ENCODE measurements at places on chromosomes 1 and 21.

DNA sequence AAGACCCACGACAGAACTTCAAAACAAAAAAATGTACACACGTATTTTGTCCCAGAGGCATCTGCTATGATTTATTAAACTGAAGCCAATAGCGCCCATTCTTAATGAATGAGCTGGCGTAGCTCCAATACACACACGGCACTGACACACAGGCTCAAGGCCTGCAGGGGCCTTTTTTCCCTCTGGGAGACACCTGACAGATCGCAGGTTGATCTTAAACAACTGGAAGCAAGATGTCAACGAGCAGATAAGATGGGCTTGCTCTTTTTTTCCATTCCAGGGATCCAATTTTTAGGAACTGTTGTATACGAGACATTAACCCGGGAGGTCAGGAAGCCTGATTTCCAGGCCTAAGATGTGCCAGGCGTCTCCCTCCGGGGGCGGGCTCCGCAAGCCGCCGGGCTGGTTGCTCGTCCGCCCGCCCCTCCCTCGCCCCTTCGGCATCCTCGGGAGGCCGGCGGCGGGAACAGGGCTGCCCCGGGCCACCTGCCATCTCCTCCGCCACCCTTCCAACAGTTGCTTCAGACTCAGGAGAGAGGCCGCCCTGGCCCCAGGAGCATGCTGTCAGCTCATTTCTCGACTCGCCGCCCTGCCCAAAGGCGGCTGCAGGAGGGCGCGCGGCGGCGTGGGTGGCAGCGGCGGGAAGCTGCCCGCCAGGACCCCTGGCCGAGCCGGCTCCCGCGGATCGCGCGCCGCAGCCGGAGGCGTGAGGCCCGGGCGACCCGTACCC lies 735 bp downstream of the TTC13 start:
- DNase-seq: no peak

DNA sequence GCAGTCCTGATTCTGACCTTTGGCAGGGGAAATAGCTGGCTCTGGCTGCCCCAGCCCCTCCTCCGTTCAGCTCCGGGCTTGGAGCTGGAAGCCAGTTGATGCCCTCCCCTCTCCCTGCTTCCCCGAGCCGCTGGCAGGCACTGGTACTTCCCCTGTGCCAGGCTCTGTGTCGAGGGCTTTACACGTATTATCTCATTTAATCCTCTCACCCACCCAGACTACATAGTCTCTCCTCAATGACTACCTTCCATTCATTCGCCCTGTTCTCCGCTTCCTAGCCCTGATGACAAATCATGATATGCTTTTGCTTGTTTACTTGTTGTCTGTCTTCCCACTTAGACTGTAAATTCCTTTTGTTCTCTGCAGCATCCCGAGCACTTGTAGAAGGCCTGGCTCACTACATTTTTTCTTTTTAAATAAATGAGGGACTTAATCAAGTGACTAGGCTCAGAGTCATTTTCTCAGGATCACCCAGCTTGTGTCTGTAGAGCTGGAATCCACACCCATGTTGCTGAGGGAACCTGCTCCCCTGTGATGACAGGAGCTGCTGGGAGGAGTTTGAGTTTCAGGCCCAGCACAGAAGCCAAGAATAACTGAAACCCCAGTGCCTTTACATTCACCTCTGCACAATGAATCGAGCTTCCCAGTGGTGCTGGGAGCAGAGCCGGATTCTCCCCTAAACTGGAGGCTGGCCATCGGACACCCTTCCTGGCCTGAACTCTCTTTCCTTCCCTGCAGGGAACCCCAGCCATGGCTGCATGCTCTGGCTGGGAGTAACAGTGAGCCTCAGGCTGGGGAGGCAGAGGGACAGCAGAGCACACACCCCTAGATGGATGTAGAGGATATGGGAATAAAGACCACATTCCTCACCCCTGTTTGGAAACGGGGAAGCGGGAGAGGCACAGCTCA lies 58.3 kb downstream of the UBIAD1 start:
- no peak for DNase-seq

GRCh38 chr1:64343823-64344190 lies 126.1 kb upstream of the CACHD1 start:
- DNase-seq: no peak

GRCh38 chr1:55141295-55141893 lies 73.8 kb downstream of the USP24 start:
- DNase-seq: no peak

GRCh38 chr1:19485362-19486187 lies at the start of gene CAPZB:
Gene CAPZB (minus strand): TSS chr1:19485539. CDS start chr1:19485438, 101 bp downstream.
- DNase-seq: peak; percentile 93

GRCh38 chr1:95233319-95233736 lies 682 bp upstream of the RWDD3 start:
- no peak for DNase-seq

DNA sequence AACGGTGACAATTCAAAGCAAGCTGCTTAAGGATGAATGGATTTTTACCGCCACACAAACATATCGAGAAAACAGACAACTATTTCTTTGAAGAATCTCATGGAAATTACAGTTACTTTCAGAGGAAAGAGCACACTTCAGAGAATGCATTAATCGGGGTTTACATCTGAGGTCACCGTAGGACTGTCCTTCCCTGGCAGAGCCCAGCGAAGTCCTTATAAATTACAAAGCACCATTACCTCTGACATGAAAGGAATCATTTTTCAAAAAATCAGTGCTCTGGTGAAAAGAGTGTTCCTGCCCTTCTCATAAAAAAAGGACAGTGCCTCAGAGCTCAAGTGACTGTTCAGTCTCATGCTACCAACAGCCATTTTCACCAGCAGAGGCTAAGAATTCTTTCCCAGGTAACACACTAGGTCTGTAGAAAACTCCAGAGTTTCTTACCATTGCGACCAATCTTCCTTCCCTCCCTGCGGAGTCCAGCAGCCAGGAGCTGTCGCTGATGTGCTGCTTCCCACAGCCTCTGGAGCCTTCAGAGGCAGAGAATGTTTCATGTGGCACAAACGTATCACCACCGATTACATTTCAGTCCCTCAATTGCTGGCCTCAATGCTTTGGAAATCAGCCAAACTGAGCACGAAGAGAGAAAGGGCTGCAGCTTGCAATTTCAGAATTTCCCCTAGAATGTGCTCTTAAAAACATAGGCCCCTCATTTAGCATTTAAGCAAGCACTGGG lies 75.4 kb downstream of the PLD5 start:
- DNase-seq: no peak

- no peak for DNase-seq
Measured at GRCh38 chr1:172531412-172532182, 1.4 kb upstream of the SUCO start.

DNA sequence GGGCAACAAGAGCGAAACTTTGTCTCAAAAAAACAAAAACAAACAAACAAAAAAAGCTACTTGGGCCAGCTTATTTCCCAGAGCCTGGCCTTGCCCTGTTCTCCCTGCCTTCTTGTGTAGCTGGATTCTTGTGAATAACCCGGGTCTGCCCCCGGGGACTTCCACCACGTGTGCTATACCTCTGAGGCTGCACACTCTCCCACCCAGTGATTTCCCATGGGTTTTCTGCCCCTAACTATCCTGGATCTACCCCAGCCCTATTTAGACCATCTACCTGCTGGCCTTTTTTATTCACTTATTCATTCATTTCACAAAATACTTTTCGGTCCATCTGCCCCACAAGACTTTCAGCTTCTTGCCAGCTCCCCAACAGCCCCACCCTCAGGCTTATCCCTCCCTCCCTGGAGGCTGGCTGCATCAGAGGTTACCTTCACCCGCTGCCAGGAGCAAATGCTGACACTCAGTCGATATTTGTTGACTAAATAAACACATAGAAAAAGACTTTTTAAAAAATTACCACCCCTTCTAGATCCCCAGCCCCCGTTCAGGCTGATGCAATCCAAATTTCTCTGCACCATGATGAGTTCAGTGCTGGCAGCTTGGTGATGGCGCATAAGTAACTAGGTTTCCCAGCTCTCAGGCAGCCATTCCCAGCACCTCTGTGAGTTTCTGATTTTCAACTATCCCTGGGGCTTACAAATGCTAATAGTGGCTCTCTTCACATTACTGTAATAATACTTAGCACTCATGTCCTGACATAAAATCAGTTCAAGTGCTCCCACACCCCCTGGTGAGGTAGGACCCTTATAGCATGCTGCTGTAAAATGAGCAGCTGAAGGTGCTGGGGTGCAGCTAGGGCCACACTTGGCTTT lies 30.7 kb upstream of the TARBP1 start:
- no peak for DNase-seq

GRCh38 chr1:53331446-53332185 lies 3.7 kb upstream of the LRP8 start:
- no peak for DNase-seq

DNA sequence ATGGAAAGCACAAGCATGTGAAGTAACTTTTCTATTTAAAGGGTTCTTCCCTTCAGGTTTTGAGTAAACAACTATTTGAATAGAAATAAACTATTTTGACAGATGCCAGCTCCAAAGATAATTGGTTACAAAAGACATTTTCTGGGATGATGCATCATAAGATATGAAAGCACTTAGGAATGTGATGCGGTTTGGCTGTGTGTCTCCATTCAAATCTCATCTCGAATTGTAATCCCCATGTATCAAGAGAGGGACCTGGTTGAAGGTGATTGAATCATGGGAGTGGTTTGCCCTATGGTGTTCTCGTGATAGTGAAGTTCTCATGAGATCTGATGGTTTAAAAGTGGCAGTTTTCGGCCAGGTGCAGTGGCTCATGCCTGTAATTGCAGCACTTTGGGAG lies 6.4 kb downstream of the DISP1 start:
- no peak for DNase-seq

DNA sequence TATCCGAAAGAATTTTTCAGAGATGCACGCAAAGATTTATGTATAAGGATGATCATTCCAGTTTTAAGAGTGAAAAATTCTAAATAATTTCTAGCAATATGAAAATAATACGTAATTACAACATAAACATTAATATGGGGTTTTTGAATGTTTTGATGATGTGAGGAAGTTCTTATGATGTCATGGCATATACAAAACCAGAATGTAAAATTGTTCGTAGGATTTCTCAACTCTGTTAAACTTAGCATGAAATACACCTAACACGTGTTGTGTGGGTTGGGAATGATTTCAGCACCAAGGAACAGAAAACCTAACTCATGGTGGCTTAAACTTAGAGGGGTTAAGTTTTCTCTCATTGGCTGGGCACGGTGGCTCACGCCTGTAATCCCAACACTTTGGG lies 62.2 kb downstream of the MYOM3 start:
- DNase-seq: no peak

DNA sequence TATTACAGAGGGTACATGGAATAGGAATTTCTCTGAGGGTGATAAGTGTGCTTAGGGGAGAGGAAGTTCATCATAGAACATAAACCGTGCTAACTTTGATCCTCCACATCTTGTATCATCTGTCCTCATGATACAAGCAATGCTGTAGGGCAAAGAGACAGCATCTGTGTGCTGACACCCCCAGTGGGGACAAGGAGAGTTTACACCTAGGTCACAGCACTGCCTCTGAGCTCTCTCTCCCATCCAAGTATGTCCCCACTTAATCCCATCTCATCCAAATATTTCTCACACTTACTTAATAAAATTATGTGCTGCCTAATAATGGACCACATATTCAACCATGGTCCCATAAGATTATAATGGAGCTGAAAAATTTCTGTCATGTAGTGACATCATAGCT lies 4.3 kb upstream of the TEDDM1 start:
- no peak for DNase-seq

DNA sequence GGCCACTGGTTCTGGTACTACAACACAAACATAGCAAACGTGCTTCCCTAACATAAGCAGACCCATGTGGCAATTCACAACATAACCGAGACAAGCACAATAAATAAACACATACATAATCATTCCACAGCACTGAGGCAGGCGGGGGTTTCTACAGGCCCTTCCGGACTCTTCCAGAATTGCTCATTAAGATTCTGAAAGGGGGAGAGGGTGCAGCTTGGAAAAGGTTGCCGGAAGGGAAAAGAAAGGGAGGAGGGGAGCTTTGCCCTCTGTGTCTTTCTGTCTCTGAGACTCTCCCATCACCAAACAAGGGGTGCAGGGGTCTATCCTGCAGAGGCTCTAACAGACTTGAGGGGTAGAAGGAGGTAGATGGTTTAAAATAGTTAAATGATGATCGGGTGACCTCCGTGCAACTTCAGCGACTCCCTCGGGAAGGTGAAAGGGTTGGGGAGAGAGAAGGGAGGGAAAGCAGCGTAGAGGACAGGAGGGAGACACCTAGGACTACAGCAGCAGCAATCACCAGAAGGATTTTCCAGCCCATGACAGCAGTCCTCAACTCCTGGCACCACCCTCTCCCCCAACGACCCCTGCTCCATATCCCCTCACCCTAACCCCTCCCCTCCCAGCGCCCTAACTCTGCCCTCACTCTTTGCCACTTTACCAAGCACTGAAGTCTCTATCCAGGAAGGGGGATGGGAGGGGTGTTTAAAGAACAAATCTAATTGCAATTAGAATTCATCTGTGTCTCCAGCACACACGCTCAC lies 365.5 kb upstream of the ESRRG start:
- no peak for DNase-seq

DNA sequence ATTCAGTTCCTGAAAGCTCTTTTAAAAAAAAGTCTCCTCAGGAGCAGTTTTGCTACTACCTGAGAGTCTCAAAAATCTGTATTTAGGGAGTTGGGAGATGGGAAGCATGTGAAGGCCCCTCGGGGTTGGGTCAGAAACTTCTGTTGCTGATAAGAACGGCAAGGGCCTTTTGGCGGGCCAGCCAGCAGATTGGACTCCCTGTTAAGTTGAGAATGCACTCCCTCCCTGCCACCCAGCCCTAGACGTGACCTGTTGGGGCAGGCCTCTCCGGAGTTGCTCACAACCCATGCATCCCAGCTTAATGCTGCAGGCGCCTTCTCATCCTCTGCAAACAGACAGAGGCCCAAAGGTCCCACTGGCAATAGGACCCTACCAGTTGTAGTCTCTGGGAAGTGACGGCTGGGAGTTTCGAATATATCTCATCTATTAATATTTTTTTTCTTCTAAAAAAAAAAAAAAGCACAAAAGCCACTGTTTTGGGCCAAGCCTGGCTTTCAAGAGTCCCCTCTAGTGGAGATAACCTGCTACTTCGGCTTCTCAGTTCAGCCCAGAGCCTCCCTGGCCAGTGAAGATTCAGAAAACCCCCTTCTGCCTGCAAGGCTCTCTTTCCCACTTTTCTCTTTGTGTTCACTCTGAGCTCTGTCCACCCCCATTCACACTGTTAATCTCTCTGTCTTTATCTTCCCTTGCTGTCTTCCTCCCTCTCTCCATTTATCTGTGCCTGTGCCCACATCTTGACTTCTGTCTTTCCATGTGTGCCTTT lies 5.3 kb downstream of the PLXNA2 start:
- DNase-seq: no peak

DNA sequence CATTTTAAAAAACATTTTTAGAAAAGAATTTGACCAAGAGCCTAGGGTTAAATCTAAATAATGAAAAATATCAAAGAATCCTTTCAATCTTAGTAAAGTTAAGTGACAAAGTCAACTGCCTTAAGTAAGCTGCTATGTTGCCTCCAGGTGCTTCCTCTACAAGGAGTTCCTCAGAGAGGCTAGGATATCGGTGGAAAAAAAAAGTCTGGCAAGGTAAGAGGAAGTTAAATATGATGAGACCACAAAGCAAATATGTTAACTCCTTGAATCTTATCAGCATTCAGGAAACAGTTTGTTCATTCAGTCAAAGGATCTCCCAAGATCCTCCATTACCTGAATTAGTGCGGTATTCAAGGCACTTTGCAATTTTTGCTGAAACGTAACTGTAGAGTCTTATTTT lies 563.5 kb downstream of the PTPRC start:
- DNase-seq: no peak

GRCh38 chr1:19949016-19949415 lies 25.6 kb upstream of the PLA2G2E start:
- no peak for DNase-seq
